ENCODE measurements at places on chromosomes 7 and 10.

GRCh38 chr7:139300390-139300789 is 40.7 kb upstream of the FMC1 start:
- no peak for DNase-seq

DNA sequence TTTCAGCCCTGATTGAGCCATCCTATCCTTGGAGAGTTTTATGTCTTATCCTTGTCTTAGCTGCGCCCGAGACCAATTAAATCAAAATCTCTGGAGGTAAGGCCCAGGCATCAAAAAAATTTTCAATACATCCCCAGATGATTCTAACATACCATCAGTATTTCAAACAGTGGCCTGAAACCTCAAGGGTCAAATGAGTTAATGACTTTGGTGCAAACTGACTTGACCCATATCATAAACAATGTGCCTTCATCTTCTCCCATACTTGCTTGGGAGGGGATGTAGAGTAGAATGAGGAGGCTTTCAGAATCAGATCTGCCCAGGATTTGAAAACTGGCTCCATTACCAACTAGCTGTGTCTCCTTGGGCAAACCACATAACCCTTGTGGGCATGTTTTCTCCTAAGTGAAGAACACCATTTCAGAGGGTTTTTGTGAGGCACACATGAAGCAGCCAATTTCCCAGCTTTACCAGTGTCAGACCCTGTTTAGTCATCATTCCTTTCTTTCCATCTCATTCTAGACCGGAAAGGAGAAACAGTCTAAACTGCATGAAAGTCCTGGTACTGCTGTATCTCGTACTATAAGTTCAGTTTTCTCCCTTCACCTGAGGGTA is 35.7 kb upstream of the ATXN7L1 start:
- no peak for DNase-seq

- no peak for DNase-seq
Measured at GRCh38 chr7:69968969-69969556, 370.8 kb downstream of the AUTS2 start.

- no peak for DNase-seq
Measured at GRCh38 chr7:101113836-101114235, 13.1 kb upstream of the SERPINE1 start.

DNA sequence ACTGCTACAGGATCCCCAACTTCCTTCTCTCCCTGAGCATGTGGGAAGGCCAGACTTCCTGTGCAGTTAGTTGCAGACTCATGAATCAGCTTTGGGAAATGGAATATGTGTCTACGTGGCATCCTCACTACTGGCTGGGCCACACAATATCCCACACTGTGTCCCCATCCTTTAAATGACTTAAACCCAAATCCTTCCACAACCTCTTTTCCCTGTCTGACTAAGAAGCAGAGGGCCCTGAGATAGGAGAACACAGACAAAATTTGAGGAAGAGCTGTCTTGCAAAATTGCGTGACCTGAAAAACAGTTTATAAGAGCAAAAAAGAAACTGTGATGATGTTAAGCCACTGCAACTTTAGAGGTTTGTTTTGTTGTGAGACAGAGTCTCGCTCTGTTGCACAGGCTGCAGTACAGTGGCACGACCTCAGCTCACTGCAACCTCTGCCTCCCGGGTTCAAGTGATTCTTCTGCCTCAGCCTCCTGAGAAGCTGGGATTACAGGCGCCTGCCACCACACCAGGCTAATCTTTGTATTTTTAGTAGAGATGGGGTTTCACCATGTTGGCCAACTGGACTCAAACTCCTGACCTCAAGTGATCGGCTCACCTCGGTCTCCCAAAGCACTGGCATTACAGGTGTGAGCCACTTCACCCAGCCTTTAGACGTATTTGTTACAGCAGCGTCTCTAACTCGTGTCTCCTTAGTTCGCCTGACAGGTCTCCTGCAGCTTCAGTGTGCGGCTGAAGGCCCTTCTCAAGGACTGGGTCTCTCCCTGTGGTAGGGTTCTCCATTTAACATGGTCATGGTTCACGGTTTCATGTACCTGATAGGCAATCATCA is 46.9 kb upstream of the SFMBT2 start:
- DNase-seq, result no peak

GRCh38 chr10:73509695-73510094 is 13.9 kb upstream of the PPP3CB start:
- no peak for DNase-seq

- DNase-seq, result no peak
Measured at GRCh38 chr7:112204499-112205342, 1.5 kb downstream of the DOCK4 start.

- DNase-seq, result peak; percentile 46
Measured at GRCh38 chr7:152341039-152341913, 94.5 kb downstream of the KMT2C start.

DNA sequence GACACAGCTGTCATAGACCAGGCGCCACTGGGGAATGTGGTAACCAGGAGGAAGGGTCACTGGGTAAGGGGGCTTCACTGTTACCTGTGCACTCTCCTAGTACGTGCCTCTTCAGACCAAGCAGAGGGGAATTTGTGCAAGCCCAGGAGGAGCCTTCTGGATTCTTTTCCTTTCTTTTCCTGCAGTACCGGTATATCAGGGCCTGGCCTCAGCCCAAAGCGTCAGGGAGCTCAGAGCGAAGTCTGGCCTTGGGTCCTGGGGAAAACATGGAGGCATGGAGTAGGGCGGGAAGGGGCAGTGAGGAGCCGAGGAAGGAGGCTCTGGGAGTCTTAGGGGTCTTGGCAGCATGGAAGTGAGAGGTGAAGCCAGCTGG is 133.6 kb upstream of the GDF10 start:
- no peak for DNase-seq

- no peak for DNase-seq
Measured at GRCh38 chr10:16923309-16923708, 106.1 kb upstream of the RSU1 start.

Measured in hematopoietic multipotent progenitor cell treated with erythropoietin and hydrocortisone succinate and interleukin-3 and kit ligand, for 17 days (in vitro differentiated cells).